CD4-positive, alpha-beta T cell treated with Interleukin-12 subunit alpha and Interleukin-12 subunit beta, for 1 hour (primary cell): ENCODE measurements at places on chromosomes 11 and 22.

DNA sequence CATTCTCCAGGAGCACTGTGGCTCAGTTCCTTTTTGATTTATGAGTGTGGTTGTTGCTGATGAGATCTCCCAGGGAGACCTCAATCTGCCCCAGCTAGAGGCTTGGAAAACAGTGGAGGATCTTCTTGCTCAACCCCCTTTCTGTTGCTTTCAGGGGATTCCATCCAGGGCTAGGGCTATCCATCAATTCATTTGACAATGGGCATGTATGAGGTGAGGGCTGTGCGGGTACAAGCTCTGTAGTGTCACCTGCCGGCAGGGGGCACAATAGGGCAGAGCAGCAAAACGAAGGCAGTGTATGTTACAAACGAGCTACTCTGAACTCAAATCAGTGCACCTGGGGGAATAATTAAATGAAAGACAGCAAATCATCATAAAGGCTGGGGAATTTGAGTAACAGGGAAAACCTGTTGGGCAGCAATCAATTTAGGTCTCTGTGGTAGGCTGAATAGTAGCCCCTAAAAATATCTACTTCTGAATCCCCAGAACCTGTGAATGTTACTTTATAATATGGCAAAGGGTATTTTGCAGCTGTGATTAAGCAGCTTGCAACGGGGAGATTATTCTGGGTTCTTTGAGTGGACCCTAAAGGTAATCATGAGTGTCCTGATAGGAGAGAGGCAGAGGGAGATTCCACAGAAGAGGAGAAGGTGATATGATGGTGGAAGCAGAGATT is 170.3 kb upstream of the ZBED5 start:
- peak; percentile 72 for DNase-seq

DNA sequence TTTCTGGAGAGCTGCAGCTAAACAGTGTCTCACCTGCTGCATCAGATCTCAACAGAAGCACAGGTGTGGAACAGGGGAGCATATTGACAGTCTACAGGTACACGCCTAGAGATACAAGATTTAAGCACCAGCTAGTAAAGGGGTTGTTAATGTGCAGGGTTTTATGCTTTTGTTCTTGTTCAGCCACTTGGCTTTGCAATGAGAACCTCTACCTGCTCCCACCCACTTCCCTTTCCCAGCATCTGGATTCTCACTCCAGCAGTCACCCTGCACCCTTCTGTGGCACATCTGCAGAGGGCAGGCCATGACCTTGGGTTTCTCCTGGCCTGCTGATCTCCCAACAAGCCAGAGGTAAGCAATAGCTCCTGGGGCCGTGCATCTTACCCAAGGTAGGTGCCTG is 446.6 kb downstream of the BUD13 start:
- DNase-seq = no peak

DNA sequence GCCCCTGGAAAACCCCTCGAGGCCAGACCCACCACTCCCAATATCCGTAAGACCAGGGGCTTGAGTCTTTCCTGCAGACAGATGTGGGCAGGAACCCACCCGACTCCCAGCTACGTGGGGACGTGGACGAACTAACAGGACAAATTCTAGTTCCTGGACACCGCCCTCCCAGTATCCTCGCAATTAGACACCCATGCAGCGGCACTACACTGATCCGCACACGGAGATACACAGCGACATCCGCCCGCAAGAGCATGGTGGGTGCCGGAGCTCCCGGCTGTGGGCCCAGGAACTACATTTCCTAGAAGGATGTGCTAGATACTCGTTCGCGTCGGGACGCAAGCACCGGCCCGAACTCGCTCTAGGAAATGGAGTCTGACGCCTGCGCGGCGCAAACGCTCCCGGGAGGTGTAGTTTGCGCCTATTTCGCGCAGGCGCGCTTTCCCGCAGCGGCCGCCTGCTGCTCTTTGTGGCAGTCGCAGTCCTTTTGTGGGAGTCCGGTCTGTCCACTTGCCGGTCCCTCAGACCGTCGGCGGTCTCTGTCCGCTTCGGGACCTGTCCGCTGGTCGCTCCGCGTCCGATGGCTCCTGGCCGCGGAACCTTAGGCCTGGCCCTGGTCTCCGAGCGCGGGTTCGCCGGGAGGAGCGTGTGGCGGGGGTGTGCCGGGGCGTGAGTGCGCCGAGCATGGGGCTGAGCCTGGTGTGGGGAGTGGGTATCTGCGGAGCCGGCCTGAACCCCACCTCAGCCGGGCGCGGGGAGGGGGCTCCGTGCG is at the start of gene ZNF74:
TSS of gene ZNF74 (plus strand) at position 447 of the 772 bp plus-strand sequence. CDS start 478 bp downstream, outside the sequence.
- peak; percentile 88 for DNase-seq

- DNase-seq = no peak
Observed at GRCh38 chr11:69859275-69859934, 40.2 kb upstream of the FGF3 start.

DNA sequence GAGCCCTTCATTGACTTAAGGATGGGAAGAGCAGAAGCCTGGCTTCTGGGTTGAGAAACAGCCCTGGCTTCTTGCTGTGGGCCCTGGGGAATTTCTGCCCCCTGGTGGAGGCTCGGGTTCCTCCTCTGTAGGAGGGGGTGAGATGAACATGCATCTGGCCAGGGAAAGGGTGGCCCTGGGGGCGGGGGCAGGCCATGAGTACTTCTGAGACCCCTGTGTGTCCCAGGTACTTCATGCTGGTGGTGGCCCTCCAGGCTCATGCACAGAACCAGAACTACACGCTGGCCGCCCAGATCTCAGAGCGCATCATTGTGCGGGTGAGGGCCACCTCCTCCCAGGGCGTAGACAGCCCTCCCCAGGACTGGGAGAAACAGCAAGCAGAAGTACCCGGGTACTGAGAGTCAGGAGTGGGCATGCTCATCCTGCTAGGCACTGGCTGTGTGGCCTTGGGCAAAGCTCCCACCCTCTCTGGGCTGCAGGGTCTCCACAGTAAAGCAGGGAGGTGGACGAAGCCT is 15.8 kb downstream of the TMEM258 start:
- peak; percentile 58 for DNase-seq

- no peak for DNase-seq
Observed at GRCh38 chr11:70522593-70523311, 124.4 kb downstream of the CTTN start.

GRCh38 chr11:67320011-67320410 is 16.7 kb downstream of the SSH3 start:
- no peak for DNase-seq

GRCh38 chr11:68904248-68904847 is 657 bp downstream of the IGHMBP2 start:
- DNase-seq = peak; percentile 19

DNA sequence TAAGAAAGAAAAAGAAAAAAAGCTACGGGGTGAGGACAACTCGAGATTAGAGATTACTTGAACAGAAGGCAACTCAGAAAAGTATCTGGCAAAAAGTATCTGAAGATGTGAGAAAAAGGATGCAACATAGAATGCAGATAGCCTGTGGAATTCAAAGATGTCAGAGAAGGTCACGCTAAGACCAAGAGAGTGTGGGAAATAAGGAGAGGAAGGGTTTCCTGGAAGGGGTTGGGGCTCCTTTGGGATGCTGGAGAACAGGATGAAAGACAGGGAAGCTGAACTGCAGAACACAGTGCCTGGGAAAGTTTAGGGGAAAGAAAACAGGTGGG is 1.2 kb downstream of the GUCY1A2 start:
- DNase-seq = no peak

GRCh38 chr11:134949121-134950090 is 537.4 kb upstream of the B3GAT1 start:
- no peak for DNase-seq

DNA sequence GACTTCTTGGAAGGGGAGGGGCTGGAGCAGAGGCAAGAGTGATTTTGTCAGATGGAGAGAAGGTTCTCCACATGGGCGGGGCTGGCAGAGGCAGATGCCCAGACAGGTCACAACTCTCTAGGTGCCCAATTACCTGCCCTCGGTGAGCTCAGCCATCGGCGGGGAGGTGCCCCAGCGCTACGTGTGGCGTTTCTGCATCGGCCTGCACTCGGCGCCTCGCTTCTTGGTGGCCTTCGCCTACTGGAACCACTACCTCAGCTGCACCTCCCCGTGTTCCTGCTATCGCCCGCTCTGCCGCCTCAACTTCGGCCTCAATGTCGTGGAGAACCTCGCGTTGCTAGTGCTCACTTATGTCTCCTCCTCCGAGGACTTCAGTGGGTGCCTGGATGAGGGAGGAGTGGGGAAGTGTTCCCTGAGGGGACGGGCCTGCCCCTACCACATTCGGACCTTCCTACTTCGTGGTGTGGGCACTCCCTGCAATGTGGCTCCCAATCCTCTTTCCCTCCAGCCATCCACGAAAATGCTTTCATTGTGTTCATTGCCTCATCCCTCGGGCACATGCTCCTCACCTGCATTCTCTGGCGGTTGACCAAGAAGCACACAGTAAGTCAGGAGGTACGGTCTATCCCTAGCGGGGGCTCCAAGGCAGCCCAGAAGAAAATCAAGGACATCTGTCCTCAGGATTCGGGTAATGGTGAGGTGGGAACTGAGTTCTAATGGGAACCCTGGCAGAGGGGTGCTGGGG is 15.6 kb downstream of the PGAP2 start:
- DNase-seq = no peak

- DNase-seq = no peak
Observed at GRCh38 chr11:30861064-30861463, 274.9 kb upstream of the MPPED2 start.

- DNase-seq = no peak
Observed at GRCh38 chr11:76788661-76789442, 5.7 kb downstream of the TSKU start.

GRCh38 chr11:85768473-85769146 is 42.3 kb downstream of the SYTL2 start:
- DNase-seq = no peak

- DNase-seq = no peak
Observed at GRCh38 chr11:119337581-119338317, 2.9 kb downstream of the C1QTNF5 start.

DNA sequence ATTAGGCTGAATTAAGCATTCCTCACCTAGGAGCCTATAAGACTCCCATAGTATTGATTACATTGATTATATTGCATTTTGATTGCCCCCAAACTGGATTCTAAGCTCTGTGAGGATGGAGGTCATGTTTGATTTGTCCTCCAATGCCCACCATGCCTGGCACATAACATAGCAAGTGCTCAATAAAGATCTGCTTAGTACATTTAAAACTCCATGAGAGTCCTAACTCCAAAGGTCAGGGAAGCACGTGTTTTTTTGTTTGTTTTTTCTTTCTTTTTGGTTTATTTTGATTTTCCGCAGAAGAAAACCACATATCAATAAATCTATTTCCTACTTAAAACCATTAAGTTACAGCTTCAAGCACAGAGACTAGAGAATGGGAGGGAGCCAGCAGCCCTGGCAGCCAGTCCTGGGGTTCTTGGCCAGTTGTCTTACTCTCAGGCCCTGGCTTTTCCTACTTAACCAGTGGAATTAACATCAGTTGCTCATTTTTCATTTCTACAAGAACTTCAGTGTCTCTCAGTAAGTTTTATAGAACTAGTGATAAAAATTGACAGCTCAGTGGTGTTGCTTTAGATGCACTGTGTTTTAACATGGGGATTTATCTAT is 429.9 kb upstream of the CCDC90B start:
- no peak for DNase-seq

- DNase-seq = no peak
Observed at GRCh38 chr11:2539371-2540222, 94.8 kb downstream of the KCNQ1 start.

GRCh38 chr11:93585758-93586157 is 42.6 kb upstream of the SMCO4 start:
- DNase-seq = no peak

DNA sequence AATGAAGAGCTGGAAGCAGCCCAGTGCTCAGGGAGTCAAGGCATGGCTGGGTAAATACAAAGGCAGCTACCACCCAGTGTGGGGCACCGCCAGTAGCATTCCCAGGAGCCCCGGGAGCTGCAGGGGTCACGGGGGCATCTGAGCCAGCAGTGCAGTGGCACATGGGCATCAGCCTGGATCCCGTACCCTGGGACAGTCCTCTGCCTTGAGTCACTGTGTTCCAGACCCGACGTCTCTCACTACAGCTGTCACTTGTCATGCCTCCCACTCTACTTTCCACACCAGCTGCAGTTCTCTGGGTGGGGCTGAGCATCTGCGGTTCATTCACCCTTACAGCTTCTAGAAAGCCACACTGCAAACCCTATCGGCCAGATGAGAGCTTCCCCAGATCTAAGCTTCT is 29.6 kb downstream of the DHCR7 start:
- no peak for DNase-seq

DNA sequence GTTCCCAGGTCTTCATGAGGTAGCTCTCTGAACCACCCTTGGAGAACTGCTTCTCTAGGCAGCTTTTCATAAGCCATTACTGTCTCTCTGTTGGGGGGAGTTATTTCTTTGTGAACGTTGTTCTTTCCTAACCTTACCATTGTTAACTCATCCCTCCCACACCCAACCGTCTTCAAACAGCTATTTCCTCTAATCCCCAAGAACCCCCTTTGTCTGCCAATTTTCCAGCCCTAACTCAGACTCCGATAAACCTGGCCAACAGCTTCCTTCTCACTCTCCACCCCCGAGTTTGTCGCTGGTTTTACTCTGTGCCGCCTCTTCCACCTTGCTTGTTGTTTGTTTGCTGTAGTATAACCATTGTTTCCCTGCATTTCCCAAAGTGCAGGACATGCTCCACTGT is 131.5 kb downstream of the CCDC34 start:
- no peak for DNase-seq

DNA sequence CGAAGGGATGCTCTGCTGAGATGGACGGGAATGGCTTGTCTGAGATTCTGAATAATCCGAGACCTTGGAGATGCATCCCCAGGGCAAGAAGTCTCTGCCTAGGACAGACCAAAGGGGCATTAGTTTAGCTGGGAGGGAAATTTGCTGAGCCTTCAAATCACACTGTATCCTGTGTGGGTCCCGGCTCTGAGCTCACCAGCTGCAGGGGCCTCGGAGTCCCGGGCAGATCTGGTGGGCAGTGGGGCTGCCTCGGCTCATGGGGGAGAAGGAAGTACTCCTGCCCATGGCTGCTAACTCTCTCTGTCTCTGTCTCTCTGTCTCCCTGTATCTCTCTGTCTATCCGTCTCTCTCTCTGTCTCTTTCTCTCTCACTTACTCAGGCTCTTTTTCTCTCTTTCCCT is 522.4 kb downstream of the TBC1D22A start:
- DNase-seq = no peak

- DNase-seq = no peak
Observed at GRCh38 chr11:3859373-3859881, 4.0 kb downstream of the STIM1 start.

GRCh38 chr22:29190918-29191317 is 14.8 kb upstream of the EMID1 start:
- no peak for DNase-seq

- peak; percentile 74 for DNase-seq
Observed at GRCh38 chr11:119356349-119357031, 10.0 kb upstream of the MFRP start.
